ENCODE measurements at places on chromosomes 1 and 21.

DNA sequence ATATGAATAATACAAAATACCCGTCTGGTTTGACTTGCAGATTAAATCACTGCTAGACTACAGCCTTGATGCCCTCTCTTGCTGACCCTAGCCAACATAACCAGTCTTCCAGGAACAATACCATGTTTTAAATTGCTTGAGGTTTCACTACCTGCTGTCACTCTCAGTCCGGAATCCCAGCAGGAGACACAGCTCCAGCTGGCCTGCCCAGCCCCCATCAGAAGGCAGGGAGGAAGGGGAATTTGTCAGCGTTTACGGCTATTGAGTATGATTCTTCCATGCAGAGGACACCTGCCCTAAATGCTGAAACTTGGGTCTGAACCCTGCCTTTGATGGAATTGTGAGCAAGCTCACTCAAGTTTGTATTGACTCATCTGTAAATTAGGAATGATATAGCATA lies 33.0 kb downstream of the ZNF496 start:
- no peak for DNase-seq

DNA sequence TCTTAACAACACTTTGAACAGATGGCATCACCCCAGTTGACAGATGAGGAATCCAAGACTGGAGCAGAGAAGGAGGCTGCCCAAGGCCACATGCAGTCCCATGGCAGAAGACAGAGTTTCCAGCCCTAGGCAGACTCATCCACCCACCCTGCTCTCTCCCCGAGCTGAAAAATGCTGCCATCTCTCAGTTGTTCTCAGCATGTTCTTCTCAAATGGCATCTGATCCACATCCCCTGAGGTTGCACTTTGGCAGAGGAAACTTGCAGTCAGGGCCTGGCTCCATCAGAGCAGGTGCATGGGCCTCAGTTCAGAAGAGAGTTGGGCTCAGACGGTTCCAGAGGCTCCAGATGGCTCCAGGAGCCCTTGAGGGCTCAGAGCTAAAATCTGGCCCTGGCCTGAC lies 709.4 kb downstream of the MATN1 start:
- no peak for DNase-seq

DNA sequence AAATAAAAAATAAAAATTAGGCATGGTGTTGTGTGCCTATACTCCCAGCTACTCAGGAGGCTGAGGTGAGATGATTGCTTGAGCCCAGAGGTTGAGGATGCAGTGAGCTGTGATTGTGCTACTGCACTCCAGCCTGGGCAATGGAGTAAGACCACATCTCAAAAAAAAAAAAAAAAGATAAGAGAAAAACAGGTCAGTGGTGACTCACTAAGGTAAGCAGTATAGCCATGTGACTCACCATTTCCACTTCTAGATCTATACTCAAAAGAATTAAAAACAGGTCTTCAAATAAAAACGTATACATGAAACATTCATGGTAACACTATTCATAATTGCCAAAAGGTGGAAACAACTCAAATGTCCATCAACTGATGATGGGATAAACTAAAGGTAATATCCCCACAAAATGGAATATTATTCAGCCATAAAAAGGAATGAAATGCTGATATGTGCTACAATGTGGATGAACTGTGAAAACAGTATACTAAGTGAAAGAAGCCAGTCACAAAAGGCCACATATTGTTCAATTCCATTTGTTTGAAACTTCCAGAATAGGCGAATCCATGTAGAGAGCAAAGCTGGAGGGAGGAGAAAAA lies 75.1 kb downstream of the ZNF281 start:
- no peak for DNase-seq

GRCh38 chr1:16458831-16459230 lies 18.3 kb downstream of the NECAP2 start:
- no peak for DNase-seq

DNA sequence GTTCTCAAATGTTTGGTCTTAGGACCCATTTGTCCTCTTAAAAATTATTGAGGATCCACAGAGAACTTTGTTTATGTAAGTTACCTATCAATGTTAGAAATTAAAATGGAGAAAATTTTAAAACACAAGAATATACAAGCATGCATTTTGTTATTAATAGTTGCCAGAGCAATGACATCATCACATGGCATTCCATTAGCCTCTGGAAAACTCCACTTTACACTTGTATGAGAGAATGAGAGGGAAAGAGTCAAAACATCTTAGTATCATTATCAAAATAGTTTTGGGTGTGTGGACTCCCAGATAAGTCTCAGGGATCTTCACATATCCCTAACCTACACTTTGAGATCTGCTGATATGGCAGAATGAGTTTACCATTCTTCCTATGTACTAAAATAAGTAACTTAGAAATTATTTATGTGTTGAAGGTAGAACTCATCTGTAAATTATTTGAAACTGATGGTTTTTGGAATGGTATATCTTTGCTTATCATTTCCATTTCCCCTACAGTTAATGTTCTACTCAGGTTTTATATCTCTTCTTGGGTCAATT lies 48.8 kb downstream of the RNF220 start:
- DNase-seq = no peak

- DNase-seq = no peak
Measured at GRCh38 chr1:225466848-225467192, 39.0 kb upstream of the LBR start.

DNA sequence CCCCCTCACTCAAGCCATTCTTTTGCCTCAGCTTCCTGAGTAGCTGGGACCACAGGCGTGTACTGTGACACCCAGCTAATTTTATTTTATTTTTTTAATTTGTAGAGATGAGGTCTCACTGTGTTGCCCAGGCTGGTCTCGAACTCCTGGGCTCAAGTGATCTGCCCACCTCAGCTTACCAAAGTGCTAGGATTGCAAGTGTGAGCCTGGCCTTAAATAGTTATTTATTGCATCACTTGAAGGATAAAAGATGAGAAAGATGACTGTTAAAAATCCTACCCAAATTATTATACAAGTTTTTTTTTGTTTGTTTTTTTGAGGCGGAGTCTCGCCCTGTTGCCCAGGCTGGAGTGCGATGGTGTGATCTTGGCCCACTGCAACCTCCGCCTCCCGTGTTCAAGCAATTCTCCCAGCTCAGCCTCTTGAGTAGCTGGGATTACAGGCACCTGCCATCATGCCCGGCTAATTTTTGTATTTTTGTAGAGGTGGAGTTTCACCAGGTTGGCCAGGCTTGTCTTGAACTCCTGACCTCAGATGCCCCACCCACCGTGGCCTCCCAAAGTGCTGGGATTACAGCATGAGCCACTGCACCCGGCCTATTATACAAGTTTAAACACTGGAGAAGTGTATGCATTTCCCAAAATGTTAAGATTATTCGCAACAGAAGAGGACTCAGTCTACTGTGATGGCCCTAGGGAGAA lies 2.3 kb downstream of the UTP11 start:
- DNase-seq = no peak

GRCh38 chr1:151832318-151832980 lies 847 bp upstream of the RORC start:
- no peak for DNase-seq

DNA sequence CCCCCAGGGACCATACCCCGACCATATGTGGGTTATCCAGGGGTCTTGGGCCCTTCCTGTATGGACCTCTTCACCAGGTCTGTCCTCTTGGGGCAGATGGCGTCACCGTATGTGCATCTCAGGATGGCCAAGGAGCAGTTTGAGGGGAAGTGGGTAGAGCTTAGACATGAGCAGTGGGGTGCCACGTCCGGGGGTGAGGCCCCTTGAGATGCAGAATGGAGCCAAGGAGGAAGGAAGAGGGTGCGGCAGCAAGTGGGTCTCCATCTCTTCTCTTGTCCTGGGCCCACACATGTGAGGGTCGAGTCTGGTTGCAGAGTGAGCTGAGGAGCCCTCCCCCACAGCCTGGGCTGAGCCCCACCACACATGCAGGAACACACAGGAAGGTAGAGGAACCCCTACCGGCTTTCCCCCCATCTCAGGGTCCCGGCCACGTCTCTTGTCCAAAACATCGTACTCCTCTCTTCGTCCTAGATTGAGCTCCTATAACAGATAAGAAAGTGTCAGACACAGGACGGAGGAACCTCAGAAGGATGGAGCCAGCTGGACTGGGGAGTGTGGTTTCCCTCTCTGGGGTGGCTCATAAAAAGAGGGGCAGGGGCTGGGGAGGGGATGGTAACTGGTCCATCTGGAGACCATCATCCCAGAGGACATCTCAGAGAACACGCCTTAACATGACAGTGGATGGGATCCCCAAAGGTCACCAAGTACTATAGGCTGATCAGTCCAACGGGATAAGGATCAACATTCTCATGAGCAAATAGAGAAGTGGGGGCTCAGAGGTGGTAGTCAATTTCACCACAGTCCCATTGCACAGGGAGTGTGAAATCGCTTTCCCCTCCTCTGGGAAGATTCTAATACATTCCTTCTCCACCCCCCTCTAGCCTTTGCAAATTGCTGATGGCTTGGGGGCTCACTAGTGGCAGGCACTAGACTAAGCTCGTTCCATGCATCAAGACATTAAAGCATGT lies 79.9 kb downstream of the CD247 start:
- DNase-seq = no peak

DNA sequence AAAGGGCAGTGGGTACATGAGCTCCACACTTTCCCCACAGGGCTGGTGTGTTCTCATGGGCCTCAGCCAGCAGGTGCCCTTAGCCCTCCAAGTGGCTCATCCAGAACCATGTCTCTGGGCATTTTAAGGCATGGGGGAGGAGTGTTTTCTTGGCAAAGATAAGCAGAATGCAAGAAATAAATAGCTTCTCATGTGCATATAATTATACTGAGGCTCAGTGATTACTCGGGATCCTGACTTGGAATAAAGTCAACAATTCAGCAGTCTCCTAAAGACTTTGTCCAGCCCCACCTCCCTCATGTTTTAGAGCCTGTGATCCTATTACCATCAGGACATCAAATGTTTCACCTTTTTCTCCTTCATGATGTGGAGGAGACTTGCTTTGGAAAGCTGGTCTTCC lies 92.7 kb upstream of the COG2 start:
- DNase-seq = no peak

- no peak for DNase-seq
Measured at GRCh38 chr1:160610569-160611242, 31.4 kb upstream of the CD84 start.

- no peak for DNase-seq
Measured at GRCh38 chr1:113190078-113190477, 117.1 kb downstream of the LRIG2 start.

GRCh38 chr1:81760477-81761097 lies 40.1 kb upstream of the ADGRL2 start:
- peak; percentile 11 for DNase-seq

DNA sequence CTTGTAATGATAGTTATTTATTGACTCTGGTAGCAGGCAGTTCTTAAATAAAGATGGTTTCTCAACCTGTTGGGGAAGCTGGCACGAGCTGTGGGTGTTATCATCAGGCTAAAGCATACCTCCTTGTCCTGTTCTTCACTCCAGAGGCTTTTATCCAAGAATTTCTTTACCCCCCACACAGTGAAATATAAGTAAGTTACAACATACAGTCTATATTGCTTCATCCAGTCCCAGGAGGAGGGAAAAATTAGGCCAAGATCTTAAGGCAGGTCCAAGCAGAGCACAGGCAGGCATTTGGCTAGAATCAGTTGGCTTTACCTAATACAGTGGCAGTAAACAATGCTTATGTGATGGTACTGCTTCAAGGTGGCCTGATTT lies 6.3 kb downstream of the TMEM81 start:
- DNase-seq = no peak

DNA sequence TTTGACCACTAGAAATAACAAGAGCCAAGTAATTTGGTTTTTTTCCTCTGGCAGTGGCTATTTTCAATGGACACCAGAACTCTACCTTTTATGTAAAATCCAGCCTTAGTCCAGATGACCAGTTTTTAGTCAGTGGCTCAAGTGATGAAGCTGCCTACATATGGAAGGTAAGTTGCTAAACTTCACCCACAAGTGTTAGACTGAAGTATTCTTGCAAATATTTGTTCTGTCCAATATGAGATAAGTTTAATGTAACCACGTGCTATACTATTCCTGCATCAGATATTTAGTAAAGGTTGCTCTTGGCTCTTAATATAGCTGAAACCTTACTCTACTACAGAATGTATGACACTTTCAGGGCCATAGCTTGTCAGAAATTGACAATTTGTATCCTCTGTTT lies 36.5 kb downstream of the DTL start:
- DNase-seq = no peak

GRCh38 chr1:157315544-157315943 lies 177.3 kb upstream of the ETV3 start:
- DNase-seq = no peak

GRCh38 chr1:222656391-222657155 lies 38.7 kb downstream of the MIA3 start:
- DNase-seq = no peak

GRCh38 chr1:147612366-147612765 lies 58.0 kb downstream of the ACP6 start:
- no peak for DNase-seq

DNA sequence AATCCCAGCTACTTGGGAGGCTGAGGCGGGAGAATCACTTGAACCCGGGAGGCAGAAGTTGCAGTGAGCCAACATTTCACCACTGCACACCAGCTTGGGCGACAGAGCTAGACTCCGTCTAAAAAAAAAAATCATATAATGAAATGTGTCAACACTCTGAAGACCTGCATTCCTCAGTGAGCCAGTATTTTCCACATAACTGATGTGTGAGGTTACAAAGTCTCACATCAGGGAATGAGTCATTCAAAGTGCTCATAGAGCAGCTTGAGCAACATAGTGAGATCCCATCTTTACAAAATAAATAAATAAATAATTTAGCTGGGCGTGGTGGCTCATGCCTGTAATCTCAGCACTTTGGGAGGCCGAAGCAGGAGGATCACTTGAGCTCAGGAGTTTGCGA lies 65.5 kb downstream of the CASZ1 start:
- DNase-seq = peak; percentile 55

GRCh38 chr1:56387071-56387740 lies 192.2 kb downstream of the PLPP3 start:
- DNase-seq = no peak

- no peak for DNase-seq
Measured at GRCh38 chr21:17931080-17931479, 111.9 kb upstream of the C21orf91 start.

DNA sequence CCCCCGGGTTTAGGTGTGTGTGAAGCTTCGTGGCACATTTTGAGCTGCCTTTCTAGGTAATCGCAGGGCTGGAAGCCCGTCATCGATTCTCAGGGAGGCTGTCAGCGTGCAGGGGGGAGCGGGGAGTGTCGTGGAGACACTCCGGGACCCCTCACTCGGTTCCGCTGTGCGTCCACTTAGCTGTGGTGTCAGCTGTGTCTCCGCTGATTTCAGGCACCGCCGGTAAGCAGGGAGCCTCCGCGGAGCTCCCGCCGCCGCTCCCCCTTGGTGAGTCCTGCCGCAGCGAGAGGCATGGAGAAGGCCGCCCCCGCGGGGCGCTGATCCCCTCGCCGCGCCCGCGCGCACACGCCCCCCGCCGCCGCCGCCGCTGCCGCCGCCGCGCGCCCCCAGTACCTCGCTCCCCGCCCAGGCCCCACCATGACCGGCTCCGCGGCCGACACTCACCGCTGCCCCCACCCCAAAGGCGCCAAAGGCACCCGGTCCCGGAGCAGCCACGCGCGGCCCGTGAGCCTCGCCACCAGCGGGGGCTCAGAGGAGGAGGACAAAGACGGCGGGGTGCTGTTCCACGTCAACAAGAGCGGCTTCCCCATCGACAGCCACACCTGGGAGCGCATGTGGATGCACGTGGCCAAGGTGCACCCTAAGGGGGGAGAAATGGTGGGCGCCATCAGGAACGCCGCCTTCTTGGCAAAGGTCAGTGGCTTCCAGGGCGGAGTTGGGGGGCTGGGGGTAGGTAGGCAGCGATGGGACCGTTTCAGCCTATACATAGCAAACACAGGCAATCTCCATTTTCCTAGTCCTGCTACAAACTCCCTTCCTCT lies 995 bp downstream of the VASH2 start:
- DNase-seq = no peak
